ENCODE measurements at places on chromosomes 2 and 18.

DNA sequence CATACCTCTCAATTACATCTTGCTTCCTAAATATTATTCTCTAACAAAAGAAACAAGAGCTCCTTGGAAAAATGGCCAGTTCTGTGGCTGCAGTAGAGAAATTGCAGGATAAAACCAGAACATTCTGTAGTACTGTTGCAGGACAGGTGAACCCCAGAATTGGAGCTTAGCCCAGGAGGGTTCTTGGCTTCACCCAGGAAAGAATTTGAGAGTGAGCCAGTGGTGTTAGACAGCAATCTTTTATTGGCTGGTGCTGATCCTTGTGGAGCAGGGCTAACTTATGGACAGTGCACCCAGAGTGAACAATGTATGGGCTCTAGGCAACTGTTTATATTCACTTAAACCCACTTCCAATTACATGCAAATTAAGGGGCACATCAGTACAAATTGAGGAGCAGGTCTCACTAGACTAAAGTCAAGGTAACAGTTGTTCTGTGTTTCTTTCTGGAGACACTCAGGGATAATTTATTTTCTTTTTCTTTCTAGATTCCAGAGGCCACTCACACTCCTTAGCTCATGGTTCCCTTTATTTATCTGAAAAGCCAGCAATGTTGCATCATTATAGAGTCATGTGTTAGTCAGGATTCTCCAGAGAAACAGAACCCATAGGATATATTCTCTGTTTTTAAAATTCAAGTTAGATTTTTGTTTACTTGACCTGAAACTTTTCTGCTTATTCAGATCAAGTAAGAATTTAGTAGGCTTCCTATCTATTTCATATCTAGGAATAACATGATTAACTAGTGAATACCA, 348.1 kb downstream of the CCDC85A start:
- DNase-seq, result no peak

DNA sequence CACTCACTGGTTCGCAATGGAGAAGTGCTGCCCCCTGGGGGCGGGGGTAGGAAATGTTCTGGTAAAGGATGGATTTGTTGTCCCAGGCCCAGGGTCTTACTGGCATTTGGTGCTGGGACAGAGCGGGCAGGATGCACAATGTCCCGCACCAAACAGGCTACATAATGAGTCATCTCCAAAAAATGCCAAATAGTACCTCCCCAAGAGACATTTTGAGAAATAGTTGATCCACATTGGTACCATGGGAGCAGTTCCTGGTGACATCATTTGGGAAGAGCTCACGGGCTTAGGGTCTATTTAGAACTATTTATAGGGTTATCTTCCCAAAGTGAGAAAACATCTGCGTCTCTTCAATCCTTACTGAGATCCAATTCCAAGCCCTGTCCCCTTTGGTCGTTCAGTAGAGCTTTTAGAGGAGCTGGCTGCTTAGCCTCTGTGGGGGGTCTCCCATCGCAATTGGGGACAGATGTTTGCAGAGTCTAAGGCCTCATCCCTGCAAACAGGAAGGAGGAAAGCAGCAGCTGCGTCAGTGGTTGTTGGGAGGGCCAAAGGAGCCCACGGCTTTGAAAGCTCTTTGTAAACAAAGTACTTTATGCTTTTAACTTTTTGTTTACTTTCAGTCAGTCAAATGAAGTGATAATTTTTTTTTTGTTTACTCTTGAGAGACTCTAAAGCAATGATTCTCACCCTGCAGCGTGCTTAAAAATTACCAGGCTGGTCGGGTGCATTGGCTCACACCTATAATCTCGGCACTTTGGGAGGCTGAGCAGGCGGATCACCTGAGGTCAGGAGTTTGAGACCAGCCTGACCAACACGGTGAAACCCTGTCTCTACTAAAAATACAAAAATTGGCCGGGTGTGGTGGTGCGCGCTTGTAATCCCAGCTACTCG, 49.3 kb downstream of the GREB1 start:
- peak; percentile 39 for DNase-seq

- DNase-seq, result no peak
Measured at GRCh38 chr18:74508821-74509225, 12.7 kb downstream of the CNDP2 start.

DNA sequence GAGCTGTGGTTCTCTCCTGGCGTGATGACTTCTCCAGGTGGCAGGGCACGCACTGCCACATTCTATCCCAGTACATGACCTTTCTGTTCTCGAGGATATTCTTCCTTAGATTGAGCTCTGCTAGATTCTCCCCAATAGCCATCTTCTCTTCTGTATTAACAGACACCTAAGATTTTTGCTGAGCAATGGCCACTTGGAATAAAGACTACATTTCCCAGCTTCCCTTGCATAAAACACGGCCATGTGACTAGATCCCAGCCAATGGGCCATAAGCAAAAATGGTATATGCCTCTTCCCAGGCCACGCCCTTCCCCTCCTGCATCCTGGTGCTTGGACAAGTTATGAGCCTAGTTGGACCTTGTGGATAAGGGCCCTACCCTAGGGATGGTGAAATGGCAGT, 82.1 kb downstream of the EIF2AK3 start:
- no peak for DNase-seq

DNA sequence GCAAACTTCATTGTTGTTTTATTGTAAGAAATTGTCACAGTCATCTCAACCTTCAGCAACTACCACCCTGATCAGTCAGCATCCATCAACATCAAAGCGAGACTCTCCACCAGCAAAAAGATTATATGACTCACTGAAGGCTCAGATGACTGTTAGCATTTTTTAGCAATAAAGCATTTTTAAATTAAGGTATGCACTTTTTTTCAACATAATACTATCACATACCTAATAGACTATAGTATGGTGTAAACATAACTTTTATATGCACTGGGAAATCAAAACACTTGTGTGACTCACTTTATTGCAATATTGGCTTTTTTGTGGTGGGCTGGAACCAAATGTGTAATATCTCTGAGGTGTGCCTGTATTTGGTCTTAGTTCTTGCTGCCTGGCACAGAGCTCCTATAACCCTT, 15.6 kb downstream of the SCN1A start:
- DNase-seq, result no peak

DNA sequence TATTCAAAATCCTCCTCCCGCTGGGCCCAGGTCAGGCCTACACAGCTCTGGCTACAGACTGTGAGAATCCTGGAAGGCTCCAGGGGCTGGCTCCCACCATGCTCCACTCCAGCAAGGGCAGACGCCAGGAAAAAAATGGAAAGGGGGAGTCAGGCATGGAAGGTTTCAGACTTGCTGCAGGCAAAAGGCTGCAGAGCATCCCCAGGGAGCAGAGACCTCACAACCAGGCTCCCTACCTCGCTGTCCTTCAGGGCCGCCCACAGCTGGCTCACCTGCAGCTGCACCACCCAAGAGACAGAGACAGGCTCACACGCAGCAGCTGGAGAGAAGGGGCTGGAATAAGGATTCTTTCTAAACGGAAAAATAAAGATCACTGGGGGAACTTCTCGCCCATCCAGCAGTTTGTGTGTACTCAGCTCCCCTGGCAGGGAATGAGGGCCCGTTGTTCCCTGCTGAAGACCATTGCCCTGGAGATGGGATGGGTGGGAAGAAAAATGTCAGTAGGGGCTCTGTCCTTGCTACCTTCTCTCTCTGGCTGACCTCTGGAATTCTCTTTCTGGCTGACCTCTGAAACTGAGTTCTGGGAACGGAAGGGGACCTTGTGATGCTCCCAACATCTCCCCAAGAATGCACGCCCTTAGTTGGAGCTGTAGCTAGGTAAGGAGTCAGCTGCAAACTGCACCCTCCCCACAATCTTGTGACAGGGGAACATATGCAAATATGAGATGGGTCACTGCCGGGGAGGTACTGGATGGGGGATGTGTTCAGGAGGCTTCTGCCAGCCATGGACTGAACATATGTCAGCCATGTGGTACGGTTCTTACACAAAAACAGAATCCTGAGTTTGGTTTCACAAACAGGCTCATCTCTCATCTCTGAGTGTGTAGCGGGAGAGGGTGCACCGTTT, 34.5 kb downstream of the BCL2 start:
- no peak for DNase-seq

GRCh38 chr2:56376699-56377665, 193.2 kb downstream of the CCDC85A start:
- DNase-seq, result no peak

DNA sequence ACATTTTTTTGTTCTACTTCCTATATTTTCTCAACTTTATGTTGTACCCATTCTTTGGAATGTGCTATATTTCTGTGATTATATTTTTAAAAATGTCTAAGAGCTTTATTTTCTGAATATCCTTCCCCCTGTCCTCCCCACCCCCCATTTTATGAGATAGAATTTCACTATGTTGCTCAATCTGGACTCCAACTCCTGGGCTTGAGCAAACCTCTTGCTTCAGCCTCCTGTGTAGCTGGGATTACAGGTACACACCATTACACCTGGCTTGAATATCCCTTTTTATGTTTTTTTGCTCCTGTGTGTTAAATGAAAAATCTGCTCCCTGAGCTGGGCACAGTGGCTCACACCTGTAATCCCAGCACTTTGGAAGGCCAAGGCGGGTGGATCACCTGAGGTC, 9.2 kb upstream of the ZFAND2B start:
- no peak for DNase-seq

- no peak for DNase-seq
Measured at GRCh38 chr2:223941579-223942277, 3.4 kb downstream of the WDFY1 start.

DNA sequence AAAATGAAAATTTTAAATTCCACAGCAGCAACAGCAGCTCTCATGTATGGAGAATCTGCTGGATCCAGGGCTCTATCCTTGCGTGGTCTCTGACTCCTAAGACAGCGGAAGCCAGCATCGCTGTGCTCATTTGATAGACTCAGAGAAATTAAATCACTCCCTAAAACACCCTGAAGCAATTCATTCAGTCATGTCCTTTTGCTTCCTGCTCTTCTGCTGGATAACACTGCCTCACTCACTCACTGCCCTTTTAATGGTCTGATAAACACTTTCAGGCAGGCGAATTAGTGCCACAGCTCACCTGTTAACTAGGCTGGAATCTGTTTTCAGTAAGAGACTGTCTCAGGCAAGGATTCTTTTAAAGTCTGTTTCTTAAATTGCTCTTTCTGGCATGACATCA, 10.0 kb downstream of the WIPF1 start:
- DNase-seq, result no peak

DNA sequence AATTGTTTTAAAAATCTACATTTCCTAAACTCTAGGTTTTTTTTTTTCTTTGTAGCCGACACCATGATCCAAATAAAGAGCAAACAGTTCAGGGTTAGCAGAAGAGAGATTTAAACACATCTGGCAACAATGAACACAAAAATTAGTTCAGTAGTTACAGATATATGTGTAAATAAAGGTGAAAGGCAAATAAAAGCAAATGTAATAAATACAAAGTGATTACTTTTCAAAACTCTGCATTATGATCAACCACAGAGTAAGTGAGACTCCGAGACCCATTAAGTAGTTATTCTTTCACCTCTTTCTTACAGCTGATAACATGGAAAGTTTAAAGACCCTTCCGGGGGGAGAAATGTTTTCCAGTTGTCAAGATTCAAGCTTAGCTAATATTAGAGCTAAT, 716 bp downstream of the CALCRL start:
- DNase-seq, result no peak

GRCh38 chr2:24280161-24280560, 80.2 kb downstream of the ITSN2 start:
- DNase-seq, result no peak

GRCh38 chr2:211162911-211163310, 606.5 kb downstream of the CPS1 start:
- no peak for DNase-seq

- DNase-seq, result no peak
Measured at GRCh38 chr2:313991-314390, 26.1 kb upstream of the ALKAL2 start.

DNA sequence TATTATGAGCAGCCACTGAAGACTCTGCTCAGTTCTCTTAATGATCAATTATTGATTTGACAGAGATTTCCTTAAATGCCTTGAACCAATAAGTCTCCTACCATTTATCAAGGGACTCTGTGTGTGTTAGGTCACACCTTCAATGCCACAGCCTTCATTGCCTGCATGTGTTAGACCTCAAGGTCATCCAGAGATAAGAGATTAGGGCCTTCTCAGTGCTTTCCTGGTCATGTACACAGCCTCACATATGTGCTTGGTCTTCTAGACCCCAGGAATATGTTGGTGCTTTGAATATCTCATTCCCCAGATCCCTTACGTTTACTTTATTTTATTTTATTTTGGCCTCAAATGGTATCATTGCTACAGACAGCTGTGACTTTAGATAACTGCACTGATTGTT, 93.0 kb upstream of the CTAGE1 start:
- DNase-seq, result no peak

GRCh38 chr2:128642821-128643220, 324.2 kb upstream of the HS6ST1 start:
- no peak for DNase-seq

GRCh38 chr2:86021396-86022378, 84.0 kb downstream of the POLR1A start:
- no peak for DNase-seq

DNA sequence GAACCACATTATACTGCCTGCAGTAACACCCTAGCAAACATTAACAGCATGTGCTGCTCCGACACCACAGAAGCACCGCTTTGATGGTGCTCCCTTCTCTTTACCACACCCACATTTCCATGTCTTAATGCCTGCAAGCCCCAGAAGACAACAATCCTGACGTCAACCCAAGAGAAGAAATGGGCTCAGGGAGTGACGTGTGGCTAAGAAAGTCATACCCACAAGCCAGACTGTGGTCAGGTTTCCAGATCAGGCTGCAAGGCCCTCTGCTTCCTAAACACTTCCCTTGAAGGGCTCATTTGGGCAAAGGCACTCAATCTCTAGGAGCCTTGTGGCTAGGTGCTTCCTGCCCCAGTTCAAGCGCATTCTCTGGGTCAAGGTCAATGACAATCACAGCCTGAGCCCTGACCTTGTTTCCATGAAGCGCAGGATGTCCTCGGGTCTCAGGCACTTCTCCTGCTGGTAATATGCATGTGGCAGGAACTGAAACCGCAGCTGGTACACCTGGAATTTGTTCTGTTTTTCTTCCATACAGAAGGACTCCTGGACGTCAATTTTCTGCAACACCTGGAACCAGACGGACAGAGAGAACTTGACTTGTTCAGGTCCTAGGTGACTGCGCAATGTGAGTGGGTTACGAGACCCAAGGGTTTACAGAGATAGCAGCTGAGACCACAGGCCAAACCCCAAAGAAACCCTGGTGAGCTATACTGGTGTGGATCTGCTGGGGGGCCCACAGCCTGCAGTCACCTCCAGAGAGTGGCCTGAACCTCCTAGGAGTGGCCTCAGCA, 67.2 kb downstream of the POLR1A start:
- peak; percentile 22 for DNase-seq

DNA sequence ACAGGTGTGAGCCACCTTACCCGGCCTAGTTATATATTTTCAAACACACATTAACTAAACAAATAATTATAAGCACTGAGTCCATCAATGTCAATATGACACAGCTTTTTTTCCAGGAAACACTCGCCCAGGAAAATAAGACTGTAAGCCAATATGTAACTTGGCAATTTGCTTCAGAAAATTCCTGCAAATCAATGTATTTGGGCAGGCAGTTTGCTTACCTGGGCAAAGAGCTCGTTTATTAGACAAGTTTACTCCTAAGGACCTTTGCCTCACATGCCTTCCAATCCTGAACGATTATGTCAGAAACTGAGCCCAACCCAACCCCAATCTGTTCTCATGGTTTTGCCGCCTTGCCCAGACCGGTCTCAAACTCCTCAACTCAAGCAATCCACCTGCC, 34.7 kb upstream of the NDUFV2 start:
- DNase-seq, result no peak

GRCh38 chr2:182929972-182930371, 63.5 kb upstream of the FRZB start:
- no peak for DNase-seq
